CD8-positive, alpha-beta memory T cell (primary cell): ENCODE measurements at places on chromosomes 12 and 14. TPM values are rescaled to one million over a fixed set of nuclear protein-coding genes. Genes with fewer than 3 reads are reported as not detected.

PTGER2 gene
- 35.6 TPM for total RNA-seq

KRT85 gene
- total RNA-seq = not detected

ATXN7L3B gene
- 22.5 TPM for total RNA-seq

KRT7 gene
- 3.2 TPM for total RNA-seq

DNA sequence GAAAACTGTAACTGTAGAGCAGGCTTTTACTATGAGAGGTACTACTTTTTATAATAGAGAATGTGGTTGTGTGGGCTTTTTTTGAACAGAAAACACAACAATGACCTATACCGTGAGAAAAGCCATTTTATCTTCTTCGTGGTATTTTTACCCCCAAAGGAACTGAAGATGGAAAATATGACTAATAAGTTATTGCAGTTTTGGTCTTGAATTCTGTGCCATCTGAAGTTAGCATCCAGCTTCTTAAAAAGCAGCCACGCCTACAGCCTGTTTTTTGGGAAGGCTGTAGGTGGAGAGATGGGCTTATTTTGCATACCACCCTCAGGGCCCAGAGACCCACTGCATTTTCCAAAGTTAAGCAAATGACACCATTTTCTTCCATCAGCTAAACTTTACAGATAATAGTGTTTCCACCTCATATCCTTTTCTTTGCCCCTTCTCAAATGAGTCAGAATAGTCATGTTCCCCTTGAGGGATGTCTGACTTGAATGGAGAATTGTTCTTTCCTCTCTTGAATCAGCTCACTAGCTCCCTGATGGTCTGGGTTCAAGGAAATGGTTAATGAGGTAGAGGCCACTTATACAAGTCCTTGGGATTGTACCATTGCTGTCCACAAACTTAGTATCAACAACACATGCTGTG lies 53.0 kb downstream of the TBC1D30 start:
- DNase-seq = no peak
- no peaks in the 10 kb centered on the region for H3K4me1 ChIP-seq
- H3K27me3 ChIP-seq = no peaks in the 10 kb centered on the region
- H3K36me3 ChIP-seq = no peaks in the 10 kb centered on the region
- no peak overlapping the region for H3K27ac ChIP-seq

- DNase-seq = no peak
- H3K27me3 ChIP-seq = no peaks in the 10 kb centered on the region
- no peaks in the 10 kb centered on the region for H3K4me1 ChIP-seq
- H3K27ac ChIP-seq = no peak overlapping the region
Observed at GRCh38 chr12:114430306-114430705, 24.4 kb upstream of the TBX5 start.

DNA sequence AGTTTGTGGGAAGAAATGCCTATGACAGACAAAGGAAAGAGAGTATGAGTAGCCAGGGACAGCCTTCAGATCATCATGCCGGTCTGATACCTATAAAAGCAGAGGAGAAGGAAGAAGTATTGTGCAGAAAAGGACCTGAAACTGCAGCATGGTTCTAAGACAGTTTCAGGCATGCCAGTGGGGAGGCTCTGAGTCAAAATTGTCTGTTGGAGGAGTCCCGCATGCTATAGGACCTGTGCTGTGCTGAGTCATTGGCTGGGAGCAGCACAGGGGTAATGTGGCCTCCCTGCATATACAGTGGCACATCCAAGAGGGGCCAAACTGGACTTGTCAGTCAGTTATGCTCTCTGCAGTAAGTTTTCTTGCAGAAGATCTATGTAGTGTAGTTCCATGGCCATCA lies 40.7 kb downstream of the NEUROD4 start:
- H3K27ac ChIP-seq = no peak overlapping the region
- DNase-seq = no peak
- no peaks in the 10 kb centered on the region for H3K27me3 ChIP-seq
- H3K4me1 ChIP-seq = no peaks in the 10 kb centered on the region
- H3K36me3 ChIP-seq = no peaks in the 10 kb centered on the region

DNA sequence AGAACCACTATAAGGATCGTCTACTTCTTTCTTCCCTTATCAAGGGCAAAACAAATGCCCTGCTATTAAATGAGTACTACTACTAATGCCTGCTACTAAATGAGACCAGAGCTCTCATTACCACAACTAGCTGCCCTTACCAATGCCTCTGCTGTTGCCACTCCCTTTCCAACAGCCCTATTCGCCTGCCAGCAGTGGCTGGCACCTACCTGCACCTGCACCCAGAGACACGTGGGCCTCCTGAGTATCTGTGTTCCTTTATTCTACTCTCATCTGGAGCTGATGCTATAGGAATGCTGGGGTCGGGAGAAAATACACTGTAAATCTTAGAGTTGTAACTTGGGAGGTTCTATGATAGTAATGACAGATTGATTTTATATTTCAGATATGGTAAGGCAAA lies 174.7 kb downstream of the SLC2A13 start:
- no peaks in the 10 kb centered on the region for H3K36me3 ChIP-seq
- H3K27ac ChIP-seq = no peak overlapping the region
- H3K4me3 ChIP-seq = no peak overlapping the region
- no peak for DNase-seq

DNA sequence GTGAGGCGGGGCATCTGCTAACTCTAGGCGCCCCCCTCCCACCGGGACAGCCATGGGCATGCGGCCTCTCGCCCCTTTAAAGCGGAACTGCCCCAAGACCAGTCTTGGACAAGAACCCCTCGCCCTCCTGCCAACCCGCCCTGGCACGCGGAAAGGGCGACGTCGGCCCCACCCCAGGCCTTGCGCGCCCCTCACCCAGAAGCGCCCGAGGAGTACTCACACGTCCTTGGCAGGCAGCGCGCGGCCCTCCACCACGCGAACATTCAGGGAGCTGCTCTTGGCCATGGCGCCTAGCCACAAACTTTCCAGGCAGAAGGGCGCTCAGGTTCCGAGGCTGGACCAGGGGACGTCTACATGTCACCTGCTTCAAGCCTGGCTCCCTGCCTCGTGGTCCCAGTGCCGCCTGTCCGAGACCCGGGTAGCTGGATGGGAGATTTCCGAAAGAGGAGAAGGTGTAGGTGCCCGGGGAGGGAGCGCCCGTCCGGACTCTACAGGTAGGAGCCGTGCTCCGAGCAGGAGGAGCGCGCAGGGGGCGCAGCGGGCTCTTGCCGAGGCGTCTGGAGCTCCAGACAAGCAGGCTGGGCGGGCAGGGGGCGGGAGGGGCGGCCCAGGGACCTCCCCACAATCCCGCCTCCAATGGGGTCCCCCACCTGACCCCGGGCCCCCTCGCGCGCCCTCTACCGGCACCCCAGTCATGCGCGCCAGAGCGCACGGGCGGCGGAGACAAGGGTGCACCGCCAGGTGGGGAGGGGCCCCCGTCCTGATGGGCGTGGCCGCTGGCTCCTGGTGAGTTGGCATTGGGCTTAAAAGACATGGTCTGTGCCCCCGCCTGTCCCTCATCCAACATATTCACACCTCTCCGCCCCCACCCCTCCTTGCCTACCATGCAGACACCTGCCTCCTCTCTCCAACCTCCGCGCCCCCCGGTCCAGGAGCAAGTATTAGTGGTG lies at the start of gene RASAL1:
TSS of gene RASAL1 (minus strand) at position 584 of the 950 bp plus-strand sequence. CDS start at position 285, 299 bp downstream.
- peak; percentile 69 for DNase-seq
- H3K4me1 ChIP-seq = peaks cover 14% of the 10 kb centered on the region
- H3K4me3 ChIP-seq = peak within 1 kb of the TSS; percentile 48
- no peaks in the 10 kb centered on the region for H3K36me3 ChIP-seq
- no peaks in the 10 kb centered on the region for H3K27me3 ChIP-seq
- no peak within 1 kb of the TSS for H3K27ac ChIP-seq

DNA sequence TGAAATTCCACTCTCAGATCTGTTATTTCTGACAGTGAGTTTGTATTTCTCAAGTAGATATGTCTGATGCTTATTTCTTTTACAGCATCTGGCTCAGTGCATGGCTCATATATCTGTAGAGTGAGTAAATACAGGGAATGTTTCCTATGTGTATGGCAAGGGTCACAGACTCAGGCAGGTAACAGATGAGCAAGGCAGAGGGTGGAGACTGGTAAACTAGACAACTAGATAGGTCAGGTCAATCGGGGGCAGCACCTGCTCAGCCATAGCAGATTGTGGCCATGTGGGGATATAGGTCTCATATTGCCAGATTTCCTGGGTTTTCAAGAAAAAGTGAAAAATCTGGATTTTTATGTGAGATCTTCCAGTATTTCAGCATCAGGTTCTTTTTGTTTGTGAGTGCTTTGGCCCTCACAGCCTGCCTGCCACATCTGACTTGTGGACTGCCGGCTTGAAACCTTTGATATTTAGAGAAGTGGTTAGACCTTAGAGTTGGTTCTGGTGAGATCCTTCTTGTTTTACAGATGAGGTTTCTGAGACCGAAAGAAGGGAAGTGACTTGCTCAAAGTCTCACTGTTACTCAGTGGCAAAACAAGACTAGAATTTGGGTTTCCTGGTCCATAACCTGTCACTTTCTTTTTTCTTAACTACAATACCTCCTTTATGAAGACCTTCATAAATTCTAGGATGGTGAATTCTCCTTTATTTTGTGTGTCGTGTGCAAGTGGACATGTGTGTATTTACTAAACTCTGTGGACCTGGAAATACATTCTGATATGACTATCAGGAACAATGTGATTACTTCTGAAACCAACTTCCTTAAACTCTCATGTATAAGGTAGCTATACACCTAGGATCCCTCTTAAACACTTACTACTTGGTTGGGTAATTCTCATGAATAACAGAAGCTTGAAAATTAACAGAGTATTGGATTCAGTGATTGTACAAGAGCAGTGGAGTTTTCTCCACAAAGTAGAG lies 34.4 kb downstream of the PROX2 start:
- no peaks in the 10 kb centered on the region for H3K36me3 ChIP-seq
- peaks cover 68% of the 10 kb centered on the region for H3K4me1 ChIP-seq
- no peak overlapping the region for H3K27ac ChIP-seq
- H3K27me3 ChIP-seq = no peaks in the 10 kb centered on the region

GRCh38 chr12:81991868-81992267 lies 232.7 kb upstream of the PPFIA2 start:
- no peaks in the 10 kb centered on the region for H3K36me3 ChIP-seq
- no peaks in the 10 kb centered on the region for H3K4me1 ChIP-seq
- DNase-seq = no peak
- H3K27me3 ChIP-seq = no peaks in the 10 kb centered on the region

DNA sequence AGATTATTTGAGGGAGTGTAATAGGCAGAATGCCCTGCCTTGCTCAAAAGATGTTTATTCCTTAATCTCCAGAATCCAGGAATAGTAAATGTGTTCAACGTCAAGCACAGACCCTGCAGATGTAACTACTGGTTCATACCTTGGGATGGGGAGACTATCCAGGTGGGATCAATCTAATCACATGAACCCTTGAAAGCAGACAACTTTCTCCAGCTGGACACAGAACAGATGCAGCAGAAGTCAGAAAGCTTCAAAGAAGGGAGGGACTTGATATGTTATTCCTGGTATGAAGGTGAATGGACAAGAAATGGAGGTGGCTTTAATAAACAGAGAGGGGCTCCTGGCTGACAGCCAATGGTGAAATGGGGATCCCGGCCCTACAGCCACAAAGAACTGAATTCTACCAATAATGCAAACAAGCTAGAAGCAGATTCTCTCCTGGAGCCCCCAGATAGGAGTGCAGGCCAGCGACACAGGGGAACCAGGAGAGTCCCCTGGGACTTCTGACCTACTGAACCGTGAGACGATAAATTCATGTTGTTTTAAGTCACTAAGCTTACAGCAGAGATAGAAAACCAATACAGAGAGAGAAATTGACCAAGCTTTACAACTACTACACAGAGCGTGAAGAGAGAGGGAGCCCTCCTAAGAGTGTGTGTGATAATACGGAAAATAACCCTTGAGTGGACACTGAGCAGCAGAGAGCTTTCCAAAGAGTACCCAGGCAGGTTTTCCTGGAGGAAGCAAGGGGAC lies 133.5 kb upstream of the TMEM132C start:
- H3K36me3 ChIP-seq = no peaks in the 10 kb centered on the region
- H3K27me3 ChIP-seq = no peaks in the 10 kb centered on the region
- no peak for DNase-seq
- no peak overlapping the region for H3K27ac ChIP-seq
- no peak overlapping the region for H3K4me3 ChIP-seq

DNA sequence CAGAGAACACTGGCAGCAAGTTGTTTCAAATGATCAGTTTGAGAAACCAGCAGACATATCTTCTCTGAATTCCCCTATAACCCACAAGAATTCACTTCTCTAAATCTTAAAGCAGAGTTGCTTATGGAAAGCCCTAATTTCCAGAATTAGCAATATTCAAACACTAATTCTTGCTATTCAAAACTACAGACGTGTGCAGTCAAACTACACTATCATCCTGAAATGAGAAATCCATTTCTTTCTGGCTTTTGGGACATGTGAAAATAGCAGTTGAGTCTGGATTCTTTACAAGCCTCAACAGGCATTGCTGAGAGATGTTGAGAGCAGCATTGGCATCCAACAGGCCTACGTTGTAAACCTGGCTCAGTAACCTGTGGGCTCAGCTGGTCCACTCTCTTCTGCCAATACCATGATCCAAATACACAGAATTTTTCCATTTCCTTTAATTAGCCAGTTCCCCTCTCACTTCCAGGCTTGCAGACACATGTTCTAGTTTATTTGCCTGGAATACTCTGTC lies 74.6 kb upstream of the TMTC1 start:
- H3K4me3 ChIP-seq = no peak overlapping the region
- no peaks in the 10 kb centered on the region for H3K4me1 ChIP-seq
- no peak for DNase-seq
- H3K36me3 ChIP-seq = no peaks in the 10 kb centered on the region

DNA sequence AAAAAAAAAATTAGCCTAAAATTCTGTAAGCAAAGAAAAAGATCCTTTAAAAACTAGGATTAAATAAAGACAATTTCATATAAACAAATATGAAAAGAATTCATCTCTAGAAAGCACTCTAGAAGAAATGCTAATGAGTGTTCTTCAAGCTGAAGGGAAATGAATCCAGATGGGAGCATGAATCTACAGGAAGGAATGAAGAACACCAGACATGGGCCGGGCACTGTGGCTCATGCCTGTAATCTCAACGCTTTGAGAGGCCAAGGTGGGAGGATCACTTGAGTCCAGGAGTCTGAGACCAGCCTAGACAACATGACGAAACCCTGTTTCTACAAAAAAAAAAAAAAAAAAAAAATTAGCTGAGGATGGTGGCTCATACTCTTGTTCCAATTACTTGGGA lies 297.2 kb downstream of the FBXL14 start:
- H3K4me1 ChIP-seq = no peaks in the 10 kb centered on the region
- no peaks in the 10 kb centered on the region for H3K27me3 ChIP-seq
- no peak overlapping the region for H3K27ac ChIP-seq
- no peaks in the 10 kb centered on the region for H3K36me3 ChIP-seq
- H3K4me3 ChIP-seq = no peak overlapping the region

GRCh38 chr12:131383291-131383690 lies 327.6 kb upstream of the SFSWAP start:
- H3K27me3 ChIP-seq = no peaks in the 10 kb centered on the region
- H3K27ac ChIP-seq = no peak overlapping the region
- H3K4me1 ChIP-seq = no peaks in the 10 kb centered on the region
- no peak overlapping the region for H3K4me3 ChIP-seq
- no peak for DNase-seq
